Urothelium cell line (cell line): ENCODE measurements at places on chromosomes 1 and 21.

DNA sequence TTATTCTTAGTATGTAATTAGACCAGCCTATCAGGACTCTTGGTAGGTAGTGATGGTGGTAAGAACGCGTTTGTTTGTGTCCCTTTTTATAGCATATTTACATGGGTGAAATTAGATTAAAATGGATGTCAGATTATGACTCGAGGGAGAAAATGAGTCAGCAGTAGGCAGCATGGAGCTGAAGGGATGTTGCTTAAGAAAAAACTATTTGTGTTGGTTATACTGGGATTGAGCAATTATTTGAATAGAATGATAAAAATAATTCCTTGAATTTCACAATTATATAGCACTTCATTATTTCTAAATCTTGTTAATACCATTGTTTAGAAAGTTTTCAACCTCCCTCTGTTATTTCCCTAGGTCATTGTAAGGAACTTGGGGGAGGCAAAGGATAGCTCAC is 348.8 kb downstream of the RYR2 start:
- no peak for DNase-seq

DNA sequence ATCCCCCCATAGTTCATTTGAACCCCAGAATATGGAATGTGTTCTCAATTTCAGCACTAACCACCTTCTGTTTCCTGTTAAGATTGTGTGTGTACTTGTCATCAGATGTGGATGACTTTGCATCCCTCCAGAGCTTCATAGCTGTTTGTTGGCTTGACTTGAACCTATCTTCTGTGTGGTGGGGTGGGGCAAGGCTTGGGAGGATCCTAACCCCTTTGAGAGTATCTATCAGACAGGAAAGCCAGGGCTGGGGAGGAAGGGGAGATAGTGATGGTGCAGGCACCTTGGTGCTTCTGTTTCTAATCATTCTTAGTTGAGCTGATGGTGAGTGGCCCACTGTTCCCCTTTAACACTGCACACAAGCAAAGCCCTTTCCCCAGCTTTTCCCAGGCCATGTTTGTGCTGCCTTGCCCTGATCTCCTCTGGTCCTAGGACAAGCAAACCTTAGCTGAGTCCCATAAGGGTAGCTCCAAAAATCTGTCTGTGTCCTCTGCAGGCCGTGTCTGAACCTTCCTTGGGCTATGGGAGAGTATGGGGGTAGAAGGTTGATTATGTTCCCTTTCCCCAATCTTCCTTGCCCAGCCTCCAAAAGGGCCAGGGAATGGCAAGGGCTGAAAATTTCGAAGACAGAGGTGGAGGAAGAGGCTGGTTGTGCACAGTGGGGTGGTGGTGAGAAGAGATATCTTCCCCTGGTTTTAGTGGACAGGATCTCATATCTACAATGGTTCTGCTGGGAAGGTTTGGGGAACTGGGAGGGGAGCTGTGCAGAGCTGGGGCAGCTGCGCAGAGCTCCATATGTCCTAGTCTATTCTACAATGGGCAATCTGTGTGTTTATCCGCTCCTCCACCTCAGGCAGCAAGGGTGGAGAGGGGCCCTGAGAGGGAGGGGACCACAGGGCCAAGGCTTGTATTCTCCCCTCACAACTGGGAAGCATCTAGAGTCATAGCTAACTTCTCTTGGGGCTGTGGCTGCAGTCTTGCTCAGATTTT is 1.4 kb downstream of the NHLH1 start:
- DNase-seq: no peak

DNA sequence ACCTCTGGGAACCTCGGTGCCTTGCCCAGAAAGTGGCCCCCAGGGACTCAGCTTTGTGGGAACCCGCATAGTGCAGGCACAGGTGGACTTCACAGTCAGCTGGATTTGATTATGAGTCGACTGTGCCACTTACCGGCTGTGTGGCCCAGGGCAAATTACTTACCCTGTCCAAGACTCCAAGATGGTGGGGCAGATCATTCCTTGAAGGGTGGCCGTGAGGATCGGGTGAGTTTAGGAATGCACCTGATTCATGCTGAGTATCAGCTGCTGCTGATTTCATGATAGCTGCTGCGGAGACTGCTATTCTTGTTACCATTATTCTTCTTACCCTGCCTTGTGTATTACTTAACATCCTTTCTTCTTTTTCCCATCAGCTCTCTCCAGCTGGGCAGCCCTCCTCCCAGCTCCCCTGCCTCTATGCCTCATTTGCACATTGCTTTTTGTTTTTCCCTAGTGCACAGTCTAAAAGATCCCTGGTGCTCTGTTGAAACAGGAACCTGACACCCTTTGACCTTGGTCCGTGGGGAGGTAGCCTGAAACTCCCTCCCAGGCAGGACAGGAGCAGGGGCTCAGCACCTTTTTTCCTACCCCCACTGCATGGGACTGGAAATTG is 40.5 kb upstream of the FHAD1 start:
- DNase-seq: no peak

GRCh38 chr1:48644905-48645605 is 131.6 kb downstream of the BEND5 start:
- DNase-seq: no peak

DNA sequence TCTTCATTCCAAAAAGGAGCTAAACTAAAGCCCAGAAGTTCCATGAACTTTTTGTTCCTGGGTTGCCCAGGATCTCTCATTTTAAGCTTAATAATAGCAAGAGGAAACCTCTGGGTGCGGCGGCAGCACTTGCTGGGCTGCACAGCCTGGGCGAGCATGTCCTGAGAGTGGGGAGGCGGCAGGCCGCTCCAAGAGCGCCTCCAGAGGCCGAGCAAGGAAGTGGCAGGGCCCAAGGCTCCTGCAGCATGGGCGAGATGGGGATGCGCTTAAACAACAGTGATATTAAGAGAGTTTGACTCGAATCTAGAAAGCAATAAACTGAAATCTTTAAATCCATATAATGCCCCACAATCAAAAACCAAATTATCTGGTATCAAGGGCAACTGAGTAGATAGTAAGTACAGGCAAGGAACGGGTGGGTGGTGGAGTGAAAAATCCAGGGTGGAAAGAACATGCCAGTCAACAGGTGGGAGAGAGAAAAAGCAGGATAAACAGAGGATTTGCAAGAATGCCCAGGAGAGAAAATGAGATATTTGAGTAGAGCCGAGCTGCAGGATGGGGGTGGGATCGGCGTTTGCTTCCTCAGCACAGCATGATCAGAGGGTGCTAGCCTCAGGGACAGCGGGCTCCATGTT is 14.1 kb upstream of the TNR start:
- peak; percentile 46 for DNase-seq

DNA sequence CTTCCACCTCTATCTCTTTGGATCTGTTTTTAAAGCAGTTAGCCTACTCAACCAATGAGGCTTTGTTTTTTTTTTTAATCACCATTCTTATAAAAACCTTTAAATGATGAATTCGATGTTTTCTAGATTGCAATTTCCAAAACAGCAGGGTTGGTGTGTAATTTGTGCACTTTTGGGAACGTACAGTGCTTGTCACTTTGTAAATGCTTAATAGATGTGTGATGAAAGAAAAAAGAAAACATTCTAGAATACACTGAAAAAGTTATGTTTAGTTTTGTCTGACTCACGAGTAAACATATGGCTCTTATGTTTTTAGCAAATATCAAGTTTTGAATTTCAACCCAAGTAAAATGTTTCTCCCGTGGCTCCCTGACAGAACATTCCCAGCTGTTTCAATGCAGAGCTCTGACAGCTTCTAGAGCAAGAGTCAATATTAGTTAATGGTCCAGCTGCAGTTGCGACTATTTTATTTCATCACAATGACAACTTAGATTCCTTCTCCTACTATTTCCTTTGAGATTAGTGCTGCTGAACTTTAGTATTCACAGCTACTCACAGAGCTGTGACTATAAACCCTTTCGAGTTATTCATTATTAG is 362.5 kb upstream of the ADAMTS5 start:
- no peak for DNase-seq

DNA sequence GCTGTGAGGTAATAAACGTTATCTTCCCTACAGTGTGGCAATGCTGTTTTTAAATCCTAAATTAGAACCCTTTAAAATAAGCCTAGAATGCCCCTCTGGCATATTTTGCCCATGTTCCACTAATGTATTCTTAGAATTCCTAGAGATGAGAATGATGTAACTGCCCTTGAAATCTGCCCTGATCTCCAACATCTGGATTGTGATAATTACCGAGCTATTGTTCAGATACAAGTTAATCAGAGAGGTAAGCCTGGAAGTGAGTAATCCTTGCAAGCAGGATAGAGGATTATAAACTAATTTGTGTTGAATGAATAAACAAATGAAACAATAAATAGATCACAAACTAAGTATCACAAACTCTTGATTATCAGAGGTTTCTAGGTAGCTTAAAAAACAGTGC is 107.8 kb upstream of the DMRTA2 start:
- DNase-seq: no peak

DNA sequence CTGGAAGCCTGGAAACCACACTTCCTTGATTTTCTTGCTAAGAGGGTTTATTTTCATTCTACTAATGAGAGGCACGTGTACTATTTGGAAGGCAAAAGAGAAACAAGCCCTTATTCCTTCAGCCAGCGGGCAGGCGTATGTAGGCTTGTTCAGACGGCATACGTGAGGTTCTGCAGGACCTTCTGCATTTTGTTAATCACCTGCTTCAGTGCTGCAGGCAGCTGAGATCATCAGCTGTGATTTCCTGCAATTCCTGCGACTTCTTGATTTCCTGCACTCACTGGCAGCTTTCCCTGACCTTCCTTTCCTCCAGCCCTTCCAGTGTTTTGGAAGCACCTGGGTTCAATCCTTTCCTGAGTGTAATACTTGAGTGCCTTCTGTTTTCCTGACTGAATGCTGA is 43.4 kb downstream of the TSNAX start:
- DNase-seq: no peak

- no peak for DNase-seq
These were observed 116.3 kb upstream of the CACYBP start for GRCh38 chr1:174883409-174883808.

- no peak for DNase-seq
These were observed 7.8 kb downstream of the ZBTB7B start for GRCh38 chr1:155010211-155010918.

GRCh38 chr1:22484706-22485345 is 33.2 kb downstream of the ZBTB40 start:
- DNase-seq: no peak

- no peak for DNase-seq
These were observed 6.6 kb upstream of the PDE9A start for GRCh38 chr21:42646836-42647235.
